Lower lobe of right lung (tissue), 2 donors: ENCODE measurements at places on chromosomes 11 and 22.

- H3K36me3 ChIP-seq = no peaks in the 10 kb centered on the region
- H3K27me3 ChIP-seq = no peaks in the 10 kb centered on the region
- no peak overlapping the region for H3K27ac ChIP-seq
- no peaks in the 10 kb centered on the region for H3K4me1 ChIP-seq
- no peak overlapping the region for H3K4me3 ChIP-seq
Measured at GRCh38 chr11:94106716-94107115, 21.9 kb upstream of the PANX1 start.

- no peak overlapping the region for H3K27ac ChIP-seq
- H3K4me1 ChIP-seq = peaks cover 9% of the 10 kb centered on the region
- no peak overlapping the region for H3K4me3 ChIP-seq
- DNase-seq = peak; percentile 20
Measured at GRCh38 chr11:69484427-69485259, 3.2 kb downstream of the LINC01488 start.

GRCh38 chr22:27574002-27574366, 227.6 kb downstream of the MN1 start:
- H3K36me3 ChIP-seq = no peaks in the 10 kb centered on the region
- no peak overlapping the region for H3K4me3 ChIP-seq
- H3K27ac ChIP-seq = no peak overlapping the region
- H3K27me3 ChIP-seq = peaks cover 30% of the 10 kb centered on the region

GRCh38 chr11:48036466-48036865, 56.1 kb downstream of the PTPRJ start:
- no peaks in the 10 kb centered on the region for H3K36me3 ChIP-seq
- H3K27me3 ChIP-seq = no peaks in the 10 kb centered on the region
- H3K27ac ChIP-seq = no peak overlapping the region

DNA sequence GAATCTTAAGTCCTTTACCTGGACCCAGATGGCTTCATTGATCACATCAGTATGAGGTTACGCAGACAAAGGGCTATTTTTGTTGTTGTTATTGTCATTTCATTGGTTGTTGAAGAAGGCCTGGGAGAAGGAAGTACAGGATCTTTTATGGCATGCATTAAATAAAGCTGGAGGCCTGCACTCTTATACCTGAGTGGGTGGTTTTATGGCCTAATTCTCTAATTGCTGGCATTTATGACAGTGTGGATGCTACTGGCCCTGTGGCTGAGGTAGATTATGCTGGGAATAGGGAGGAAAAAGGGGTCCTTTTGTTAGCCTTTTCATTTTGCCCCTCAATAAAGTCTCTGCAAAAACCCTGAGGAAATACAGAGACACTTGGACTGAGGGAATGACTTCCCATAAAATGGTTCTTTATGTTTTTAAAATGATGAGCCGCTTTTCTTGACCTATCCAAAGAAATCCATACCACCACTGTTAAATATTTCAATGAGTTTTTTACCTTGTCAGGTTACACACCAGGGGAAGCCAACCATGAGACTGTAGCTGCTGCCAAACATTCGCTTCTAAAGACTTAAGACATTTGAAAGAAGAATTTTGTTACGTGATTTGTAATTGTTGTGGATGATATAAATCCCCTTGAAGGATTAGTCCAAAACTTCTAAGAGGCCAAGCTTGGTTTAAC, 6.8 kb downstream of the KMT2A start:
- no peaks in the 10 kb centered on the region for H3K27me3 ChIP-seq
- H3K36me3 ChIP-seq = no peaks in the 10 kb centered on the region
- peaks cover 53% of the 10 kb centered on the region for H3K4me1 ChIP-seq
- H3K27ac ChIP-seq = no peak overlapping the region
- no peak for DNase-seq

DNA sequence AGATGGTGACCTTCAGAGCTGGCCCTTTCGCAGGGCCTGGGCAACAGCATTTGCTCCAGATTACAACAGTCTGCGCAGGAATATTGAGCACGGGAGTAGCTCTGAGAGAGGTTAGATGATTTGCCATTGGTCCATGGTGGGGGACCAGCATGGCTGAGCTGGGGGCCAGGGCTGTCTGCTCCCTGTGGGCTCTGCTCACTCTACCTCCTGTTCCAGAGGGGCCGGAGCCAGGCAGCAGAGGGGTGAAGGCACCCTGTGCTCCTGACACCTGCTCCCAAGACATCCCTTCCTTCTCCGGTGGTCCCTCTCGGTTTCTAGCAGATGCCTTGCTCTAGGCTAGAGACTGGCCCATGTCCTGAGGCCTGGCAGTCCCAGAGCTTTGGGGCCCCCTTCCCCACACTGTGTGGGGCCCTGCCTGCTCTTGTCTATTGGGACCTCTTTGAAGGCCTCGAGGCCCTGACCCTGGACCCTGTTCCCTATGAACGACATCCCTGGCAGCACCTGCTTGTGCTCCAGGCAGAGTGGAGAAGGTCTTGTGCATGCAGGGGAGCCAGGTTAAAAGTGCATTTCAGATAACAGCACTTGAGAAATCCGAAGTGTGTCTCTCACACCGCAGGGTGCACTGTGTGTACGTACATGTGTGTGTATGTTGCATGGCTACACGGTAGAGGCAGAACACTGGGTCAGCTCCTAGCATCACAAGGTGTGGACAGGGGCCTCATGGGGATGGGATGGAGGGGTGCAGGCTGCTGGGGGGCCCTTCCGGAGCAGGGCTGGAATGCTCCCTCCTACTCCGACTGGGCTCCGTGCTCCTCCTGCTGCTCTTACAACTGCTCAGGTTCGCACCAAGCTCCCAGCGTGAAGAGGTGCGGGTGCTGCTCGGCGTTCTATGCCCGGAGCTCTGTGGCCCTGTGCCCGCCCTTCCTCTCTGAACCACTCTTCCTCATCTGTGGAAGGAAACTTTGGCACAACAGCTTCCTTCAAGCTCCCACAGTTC, 123.3 kb upstream of the B3GAT1 start:
- DNase-seq = no peak
- H3K4me3 ChIP-seq = no peak overlapping the region
- H3K27me3 ChIP-seq = peaks cover 4% of the 10 kb centered on the region
- H3K36me3 ChIP-seq = no peaks in the 10 kb centered on the region
- no peak overlapping the region for H3K27ac ChIP-seq
- H3K4me1 ChIP-seq = no peaks in the 10 kb centered on the region

- no peaks in the 10 kb centered on the region for H3K27me3 ChIP-seq
- H3K4me3 ChIP-seq = no peak overlapping the region
- DNase-seq = no peak
- H3K36me3 ChIP-seq = peaks cover 20% of the 10 kb centered on the region
- H3K27ac ChIP-seq = no peak overlapping the region
Measured at GRCh38 chr11:46465683-46466082, 74.1 kb upstream of the CHRM4 start.

DNA sequence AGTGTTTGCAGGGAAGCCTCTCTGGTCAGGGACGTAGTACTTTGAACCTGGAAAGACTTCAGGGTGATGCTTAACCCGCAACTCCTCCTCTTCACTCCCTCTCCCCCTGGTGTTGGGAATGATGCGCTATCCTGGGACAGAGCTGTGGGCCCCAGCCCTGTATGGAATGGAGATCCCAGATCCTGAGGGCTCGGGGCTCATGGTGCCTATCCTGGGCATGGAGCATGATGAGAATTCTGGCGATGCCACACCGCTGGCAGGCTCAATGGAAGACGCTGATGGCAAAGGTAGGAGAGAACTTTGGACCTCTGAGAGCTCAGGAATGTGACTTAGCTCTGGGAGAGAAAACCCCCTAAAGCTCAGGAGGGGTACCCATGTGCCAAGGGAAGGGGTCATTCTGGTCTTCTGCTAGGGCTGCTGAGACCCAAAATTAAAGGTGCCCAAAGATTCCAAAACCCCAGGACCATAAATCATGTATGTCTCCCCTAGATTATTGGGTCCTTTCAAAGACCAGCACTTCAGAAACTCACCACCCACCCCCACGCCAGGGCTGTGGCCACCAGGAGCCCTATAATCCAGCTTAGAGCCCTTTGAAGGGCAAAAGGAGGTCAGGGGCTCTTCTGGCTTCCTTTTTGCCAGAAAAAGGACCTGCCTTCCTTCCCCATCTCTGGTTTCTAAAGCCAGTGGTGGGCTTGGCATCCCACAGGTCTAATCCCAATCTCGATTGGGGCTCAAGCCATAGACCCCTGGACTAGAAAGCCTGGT, 52.5 kb downstream of the BTG4 start:
- no peaks in the 10 kb centered on the region for H3K36me3 ChIP-seq
- DNase-seq = no peak
- H3K4me1 ChIP-seq = no peaks in the 10 kb centered on the region
- H3K4me3 ChIP-seq = no peak overlapping the region
- H3K27me3 ChIP-seq = peaks cover 10% of the 10 kb centered on the region

DNA sequence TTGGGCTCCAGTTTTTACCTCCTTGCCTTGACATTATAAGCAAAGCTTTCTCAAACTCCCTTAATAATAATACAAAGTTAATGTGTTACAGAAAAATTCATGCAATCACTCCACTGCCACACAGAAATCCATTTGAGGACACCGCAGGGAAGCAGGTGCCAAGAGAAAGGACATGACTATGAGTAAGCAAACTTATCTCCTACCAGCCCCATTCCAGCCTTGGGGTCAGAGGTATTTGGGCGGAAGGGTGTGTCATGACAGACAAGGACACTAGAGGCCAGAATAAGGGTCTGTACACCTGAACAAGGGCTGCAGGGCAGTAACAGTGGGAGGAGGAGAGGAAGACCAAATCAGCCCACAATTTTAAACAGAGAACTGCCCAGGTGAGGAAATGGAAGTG, 5.9 kb downstream of the GNG3 start:
- DNase-seq = no peak
- no peaks in the 10 kb centered on the region for H3K27me3 ChIP-seq
- H3K4me3 ChIP-seq = no peak overlapping the region
- H3K4me1 ChIP-seq = peaks cover 25% of the 10 kb centered on the region

- H3K36me3 ChIP-seq = peaks cover 37% of the 10 kb centered on the region
- no peak overlapping the region for H3K27ac ChIP-seq
- no peaks in the 10 kb centered on the region for H3K27me3 ChIP-seq
- no peak overlapping the region for H3K4me3 ChIP-seq
- DNase-seq = no peak
Measured at GRCh38 chr11:5631969-5632635, 7.3 kb downstream of the TRIM34 start.
